Astrocyte (in vitro differentiated cells and primary cell): ENCODE measurements at places on chromosomes 12 and 14. TPM values are rescaled to one million over a fixed set of nuclear protein-coding genes. Genes with fewer than 3 reads are reported as not detected.

- no peak overlapping the region for H3K4me3 ChIP-seq
- no peaks in the 10 kb centered on the region for H3K27me3 ChIP-seq
- H3K36me3 ChIP-seq: no peaks in the 10 kb centered on the region
- H3K27ac ChIP-seq: no peak overlapping the region
- DNase-seq: peak; percentile 16
These were observed 31.1 kb upstream of the DUSP6 start for GRCh38 chr12:89383235-89384049.

DNA sequence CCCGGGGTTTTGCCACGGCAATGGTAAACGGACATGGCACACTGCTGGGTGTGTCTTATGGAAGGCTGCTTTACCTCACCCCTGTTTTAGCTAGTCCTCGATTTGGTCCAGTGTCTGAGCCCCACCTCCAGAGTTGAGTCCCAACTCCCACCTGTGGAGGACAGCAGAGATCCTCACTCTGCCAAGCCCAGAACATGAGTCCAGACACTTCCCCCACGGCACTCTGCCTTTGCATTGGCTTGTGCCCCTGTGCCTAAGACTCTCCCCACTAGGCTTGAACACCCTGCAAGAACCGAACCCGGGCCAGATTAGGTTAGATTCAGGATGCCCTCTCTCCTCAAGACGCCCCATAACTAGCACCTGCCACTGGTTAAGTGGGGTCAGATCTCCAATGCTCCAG is 59.8 kb upstream of the C14orf180 start:
- no peaks in the 10 kb centered on the region for H3K4me1 ChIP-seq
- no peaks in the 10 kb centered on the region for H3K36me3 ChIP-seq
- H3K27ac ChIP-seq: no peak overlapping the region
- DNase-seq: no peak

Gene TSPAN9
- 39.8 and 40.9 TPM in 2 replicates for total RNA-seq

Gene FGF6
- not detected in 2 replicates for total RNA-seq

- no peaks in the 10 kb centered on the region for H3K27me3 ChIP-seq
- H3K4me1 ChIP-seq: no peaks in the 10 kb centered on the region
- no peak for DNase-seq
- H3K36me3 ChIP-seq: no peaks in the 10 kb centered on the region
- no peak overlapping the region for H3K4me3 ChIP-seq
These were observed 58.2 kb upstream of the STRN3 start for GRCh38 chr14:31084385-31084784.

DNA sequence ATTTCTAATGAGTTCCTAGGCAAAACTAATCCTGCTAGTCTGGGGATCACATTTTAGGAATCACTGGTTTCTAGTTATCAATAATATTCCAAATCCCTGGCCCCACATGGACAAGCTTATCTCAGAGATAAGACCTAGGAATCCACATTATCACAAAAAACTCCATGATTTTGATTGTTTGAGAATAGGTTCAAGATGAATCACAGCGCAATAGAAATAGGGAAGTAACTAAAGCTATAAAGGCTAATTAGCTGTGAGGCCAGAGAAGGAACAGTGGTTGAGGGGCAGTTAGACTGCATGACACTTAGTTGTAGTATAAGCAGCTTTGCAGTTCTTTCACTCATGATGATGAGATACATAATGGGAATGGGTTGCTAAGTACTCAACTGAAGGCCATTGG is 13.1 kb upstream of the ATP5F1B start:
- no peak overlapping the region for H3K4me3 ChIP-seq
- DNase-seq: no peak
- H3K4me1 ChIP-seq: no peaks in the 10 kb centered on the region
- peaks cover 13% of the 10 kb centered on the region for H3K36me3 ChIP-seq
- H3K27me3 ChIP-seq: no peaks in the 10 kb centered on the region

- no peaks in the 10 kb centered on the region for H3K4me1 ChIP-seq
- H3K27me3 ChIP-seq: no peaks in the 10 kb centered on the region
- H3K4me3 ChIP-seq: no peak overlapping the region
- DNase-seq: no peak
These were observed 48.2 kb downstream of the CRACR2A start for GRCh38 chr12:3704512-3705353.

DNA sequence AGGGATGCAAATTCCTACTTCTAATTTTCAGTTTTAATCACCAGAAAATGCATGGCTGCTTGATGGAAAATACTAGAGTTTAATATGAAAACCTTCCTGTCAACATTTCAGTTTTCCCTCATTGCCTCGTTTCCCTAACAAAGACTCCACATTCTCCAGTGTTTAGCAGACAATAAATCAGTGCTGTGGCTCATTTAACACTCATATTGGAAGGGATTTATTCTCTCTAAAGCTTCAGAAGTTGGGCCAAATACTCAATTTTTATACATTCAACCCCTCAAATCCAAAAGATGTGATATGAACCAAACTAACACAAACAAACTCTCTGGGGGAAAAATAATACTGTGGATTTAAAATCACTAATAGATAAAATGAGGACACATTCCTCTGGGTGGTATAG is 482.5 kb downstream of the FLRT2 start:
- H3K27me3 ChIP-seq: no peaks in the 10 kb centered on the region
- H3K27ac ChIP-seq: no peak overlapping the region
- no peaks in the 10 kb centered on the region for H3K36me3 ChIP-seq
- no peak for DNase-seq
- no peak overlapping the region for H3K4me3 ChIP-seq

- DNase-seq: no peak
- H3K36me3 ChIP-seq: no peaks in the 10 kb centered on the region
- H3K4me3 ChIP-seq: no peak overlapping the region
- H3K4me1 ChIP-seq: no peaks in the 10 kb centered on the region
- no peak overlapping the region for H3K27ac ChIP-seq
These were observed 23.1 kb downstream of the BHLHE41 start for GRCh38 chr12:26101763-26102162.

DNA sequence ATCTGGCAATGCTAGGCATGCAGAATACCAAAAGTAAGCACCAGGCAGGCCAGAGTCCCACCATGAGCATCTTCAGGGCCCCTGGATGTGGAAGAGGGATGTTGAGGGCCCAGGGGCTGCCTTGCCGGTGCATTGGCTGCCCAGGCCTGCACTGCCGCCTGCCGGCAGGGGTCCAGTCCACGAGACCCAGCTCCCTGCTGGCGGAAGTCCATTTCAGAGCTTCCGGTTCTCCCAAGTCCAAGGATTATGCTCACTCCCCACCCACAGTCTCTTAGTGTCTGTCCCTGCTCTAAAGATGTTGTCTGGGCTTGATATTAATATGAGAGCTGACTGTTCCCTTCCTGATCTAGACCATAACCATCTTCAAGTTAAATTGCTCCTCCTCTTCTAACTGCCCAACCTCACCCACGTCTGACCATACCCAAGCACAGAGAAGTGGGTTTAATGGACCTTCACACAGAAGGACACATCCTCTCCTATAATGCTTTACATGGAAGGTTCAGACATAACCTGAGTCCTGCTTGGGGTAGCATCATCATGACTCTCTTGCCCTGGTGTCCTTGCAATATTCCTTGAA is 117.4 kb downstream of the DAD1 start:
- no peak overlapping the region for H3K27ac ChIP-seq
- H3K27me3 ChIP-seq: no peaks in the 10 kb centered on the region
- no peaks in the 10 kb centered on the region for H3K36me3 ChIP-seq
- DNase-seq: peak; percentile 26

DNA sequence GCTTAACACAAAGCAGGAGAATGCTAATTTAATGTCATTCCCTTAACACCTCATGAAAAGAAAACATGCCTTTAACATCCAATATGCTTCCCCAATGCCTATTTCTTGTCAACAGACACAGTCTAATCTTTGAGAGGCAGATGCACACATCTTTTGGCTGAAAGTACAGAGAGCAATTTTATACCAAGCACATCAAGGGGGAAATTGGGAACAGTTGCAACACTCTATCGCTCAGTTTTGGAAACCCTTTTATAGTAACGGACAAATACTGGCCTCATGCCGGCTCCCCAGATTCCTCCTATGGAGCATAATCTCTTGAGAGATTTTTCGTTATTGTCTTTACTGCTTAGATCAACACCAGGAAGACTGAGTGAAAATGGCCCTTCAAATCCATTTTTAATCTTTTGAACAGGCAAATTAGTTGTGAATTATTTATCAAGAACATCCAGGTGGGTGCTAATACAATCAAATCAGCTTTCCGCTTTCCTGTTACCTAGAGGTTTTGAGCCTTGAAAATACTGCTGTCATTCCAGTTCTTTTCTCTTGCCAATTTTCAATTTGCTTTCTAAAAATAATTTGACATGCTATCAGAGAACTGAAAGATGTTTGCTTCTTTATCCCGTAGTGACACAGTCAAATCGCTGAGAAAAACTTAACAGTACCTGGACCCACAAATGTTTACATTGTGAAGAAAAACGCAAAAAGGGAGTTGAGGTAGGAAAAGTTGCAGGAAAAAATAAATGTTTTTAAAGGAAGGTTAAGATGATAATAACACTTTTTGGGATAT is 60.7 kb upstream of the CAND1 start:
- no peaks in the 10 kb centered on the region for H3K4me1 ChIP-seq
- DNase-seq: no peak
- no peak overlapping the region for H3K27ac ChIP-seq
- no peak overlapping the region for H3K4me3 ChIP-seq

Gene TBX5
- not detected in 2 replicates for total RNA-seq

Gene SLC17A8
- not detected in 2 replicates for total RNA-seq

- peaks cover 52% of the 10 kb centered on the region for H3K4me1 ChIP-seq
- H3K27me3 ChIP-seq: no peaks in the 10 kb centered on the region
These were observed 17.5 kb downstream of the CBX5 start for GRCh38 chr12:54262403-54262925.

Gene BCL11B
- 1.1 and 2.0 TPM in 2 replicates for total RNA-seq

GRCh38 chr12:86723326-86723725 is 467.1 kb upstream of the MGAT4C start:
- DNase-seq: no peak
- H3K36me3 ChIP-seq: no peaks in the 10 kb centered on the region
- no peak overlapping the region for H3K27ac ChIP-seq
- peaks cover 10% of the 10 kb centered on the region for H3K4me1 ChIP-seq
- no peaks in the 10 kb centered on the region for H3K27me3 ChIP-seq

GRCh38 chr12:54285150-54286041 is 4.9 kb downstream of the HNRNPA1 start:
- H3K4me3 ChIP-seq: no peak overlapping the region
- H3K27me3 ChIP-seq: no peaks in the 10 kb centered on the region
- no peak for DNase-seq
- peaks cover 23% of the 10 kb centered on the region for H3K4me1 ChIP-seq

DNA sequence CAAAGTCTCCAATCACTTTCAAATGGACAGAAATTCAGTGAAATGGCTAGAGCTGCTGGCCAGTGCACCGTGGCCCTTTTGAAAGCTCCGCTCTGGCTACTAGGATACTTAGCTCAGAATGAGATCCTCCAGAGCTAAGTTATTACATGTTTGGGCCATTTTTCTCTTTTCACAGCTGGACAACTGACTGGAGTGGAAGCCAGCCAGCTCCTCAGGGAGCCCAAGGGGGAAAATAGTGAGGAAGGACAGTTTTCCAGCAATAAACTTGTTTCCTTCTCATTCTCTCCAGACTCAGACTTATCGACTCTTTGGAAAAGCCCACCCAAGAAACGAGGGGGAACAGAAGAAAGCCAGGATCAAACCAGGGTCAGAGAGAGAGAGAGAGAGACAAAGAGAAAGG is 266.0 kb downstream of the KSR2 start:
- no peak for DNase-seq
- no peaks in the 10 kb centered on the region for H3K4me1 ChIP-seq

Gene ARG2
- 8.9 and 11.6 TPM in 2 replicates for total RNA-seq

GRCh38 chr12:10364815-10365622 is 24.8 kb downstream of the KLRK1 start:
- H3K4me1 ChIP-seq: peaks cover 34% of the 10 kb centered on the region
- H3K4me3 ChIP-seq: peak overlapping the region; percentile 88
- peak overlapping the region; percentile 75 for H3K27ac ChIP-seq
- peak; percentile 74 for DNase-seq
- no peaks in the 10 kb centered on the region for H3K36me3 ChIP-seq

DNA sequence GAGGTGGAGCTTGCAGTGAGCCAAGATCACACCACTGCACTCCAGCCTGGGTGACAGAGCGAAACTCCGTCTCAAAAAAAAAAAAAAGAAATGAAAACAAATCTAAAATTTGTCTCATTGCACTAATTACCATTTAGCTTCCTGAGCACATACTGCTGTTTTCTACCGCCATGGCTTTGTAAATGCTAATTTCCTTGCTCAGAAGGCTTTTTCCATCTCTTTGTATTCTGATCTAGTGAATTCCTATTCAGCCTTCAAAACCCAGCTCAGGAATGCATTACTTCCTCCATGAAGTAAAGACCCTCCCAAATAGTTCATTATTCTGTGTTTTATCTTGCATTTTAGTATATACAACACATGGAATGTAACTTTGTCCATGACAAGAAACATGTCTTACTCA is 33.6 kb downstream of the CEP83 start:
- no peaks in the 10 kb centered on the region for H3K36me3 ChIP-seq
- H3K4me1 ChIP-seq: peaks cover 11% of the 10 kb centered on the region
- DNase-seq: no peak
- H3K27me3 ChIP-seq: no peaks in the 10 kb centered on the region

Gene EML1
- 17.1 and 23.5 TPM in 2 replicates for total RNA-seq

DNA sequence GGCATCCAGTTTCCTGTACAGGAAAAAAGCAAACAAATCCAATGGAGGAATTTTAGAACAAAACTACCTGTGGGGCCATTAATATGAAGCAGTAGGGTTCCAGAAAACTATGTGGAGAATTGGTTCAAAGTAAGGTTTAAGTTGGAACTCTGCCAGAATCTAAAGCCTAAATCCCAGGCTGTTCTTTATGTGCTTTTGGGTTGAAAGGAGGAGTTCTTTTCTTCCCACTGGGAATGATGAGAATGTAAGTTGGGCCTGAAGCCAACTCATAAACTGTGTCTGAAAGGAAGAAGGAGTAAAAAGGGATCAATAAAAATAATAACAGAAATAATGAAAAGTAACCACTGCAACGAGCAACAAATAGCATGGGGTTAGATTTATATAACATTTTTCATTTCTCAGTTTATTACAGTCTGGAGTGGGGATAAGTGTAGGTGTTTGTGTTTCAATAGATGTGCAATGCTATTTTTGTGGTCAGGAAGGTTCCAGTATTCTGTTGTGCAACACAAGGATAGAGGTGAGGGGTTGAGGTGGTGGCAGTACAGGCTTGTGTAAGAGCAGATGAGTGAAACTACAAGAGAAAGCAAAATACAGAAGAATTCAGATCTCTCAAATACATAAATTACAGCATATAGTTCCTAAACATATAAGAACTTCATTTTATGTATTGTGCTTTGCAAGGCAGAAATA is 373.6 kb downstream of the EMP1 start:
- peaks cover 3% of the 10 kb centered on the region for H3K4me1 ChIP-seq
- no peak overlapping the region for H3K27ac ChIP-seq
- H3K4me3 ChIP-seq: no peak overlapping the region
- H3K36me3 ChIP-seq: no peaks in the 10 kb centered on the region
- H3K27me3 ChIP-seq: no peaks in the 10 kb centered on the region
- no peak for DNase-seq

Gene OR11G2
- not detected in 2 replicates for total RNA-seq

- H3K27ac ChIP-seq: no peak overlapping the region
- H3K4me1 ChIP-seq: no peaks in the 10 kb centered on the region
- no peaks in the 10 kb centered on the region for H3K36me3 ChIP-seq
- H3K4me3 ChIP-seq: no peak overlapping the region
- no peaks in the 10 kb centered on the region for H3K27me3 ChIP-seq
- DNase-seq: no peak
These were observed 62.1 kb upstream of the TRIM9 start for GRCh38 chr14:51157012-51157411.
